Left forelimb (tissue), 1 donor: ENCODE measurements at places on chromosomes 11 and 22.

GRCh38 chr22:46545086-46545792 lies 7.8 kb upstream of the CELSR1 start:
- no peak for DNase-seq

GRCh38 chr11:95296621-95297025 lies 65.6 kb upstream of the SESN3 start:
- DNase-seq = no peak

GRCh38 chr22:43308060-43308830 lies 34.9 kb downstream of the SCUBE1 start:
- no peak for DNase-seq

DNA sequence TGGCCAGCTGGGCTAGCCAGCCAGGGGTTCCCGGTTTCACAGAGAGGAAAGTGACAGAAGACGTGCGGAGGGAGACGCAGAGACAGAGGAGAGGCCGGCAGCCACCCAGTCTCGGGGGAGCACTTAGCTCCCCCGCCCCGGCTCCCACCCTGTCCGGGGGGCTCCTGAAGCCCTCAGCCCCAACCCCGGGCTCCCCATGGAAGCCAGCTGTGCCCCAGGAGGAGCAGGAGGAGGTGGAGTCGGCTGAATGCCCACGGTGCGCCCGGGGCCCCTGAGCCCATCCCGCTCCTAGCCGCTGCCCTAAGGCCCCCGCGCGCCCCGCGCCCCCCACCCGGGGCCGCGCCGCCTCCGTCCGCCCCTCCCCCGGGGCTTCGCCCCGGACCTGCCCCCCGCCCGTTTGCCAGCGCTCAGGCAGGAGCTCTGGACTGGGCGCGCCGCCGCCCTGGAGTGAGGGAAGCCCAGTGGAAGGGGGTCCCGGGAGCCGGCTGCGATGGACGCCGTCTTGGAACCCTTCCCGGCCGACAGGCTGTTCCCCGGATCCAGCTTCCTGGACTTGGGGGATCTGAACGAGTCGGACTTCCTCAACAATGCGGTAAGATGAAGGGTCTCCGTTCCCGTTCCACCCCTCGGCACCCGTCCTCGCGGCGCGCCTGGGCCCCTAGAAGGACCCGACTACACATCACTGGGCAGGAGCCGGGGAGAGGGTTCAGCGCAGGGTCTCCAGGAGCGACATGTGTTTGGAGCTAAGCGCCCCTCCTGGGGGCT lies at the start of gene CREB3L1:
Gene CREB3L1, plus strand, starts transcription at position 41 of the 765 bp plus-strand sequence. Its CDS starts 450 bp downstream, at position 491.
- DNase-seq = no peak

DNA sequence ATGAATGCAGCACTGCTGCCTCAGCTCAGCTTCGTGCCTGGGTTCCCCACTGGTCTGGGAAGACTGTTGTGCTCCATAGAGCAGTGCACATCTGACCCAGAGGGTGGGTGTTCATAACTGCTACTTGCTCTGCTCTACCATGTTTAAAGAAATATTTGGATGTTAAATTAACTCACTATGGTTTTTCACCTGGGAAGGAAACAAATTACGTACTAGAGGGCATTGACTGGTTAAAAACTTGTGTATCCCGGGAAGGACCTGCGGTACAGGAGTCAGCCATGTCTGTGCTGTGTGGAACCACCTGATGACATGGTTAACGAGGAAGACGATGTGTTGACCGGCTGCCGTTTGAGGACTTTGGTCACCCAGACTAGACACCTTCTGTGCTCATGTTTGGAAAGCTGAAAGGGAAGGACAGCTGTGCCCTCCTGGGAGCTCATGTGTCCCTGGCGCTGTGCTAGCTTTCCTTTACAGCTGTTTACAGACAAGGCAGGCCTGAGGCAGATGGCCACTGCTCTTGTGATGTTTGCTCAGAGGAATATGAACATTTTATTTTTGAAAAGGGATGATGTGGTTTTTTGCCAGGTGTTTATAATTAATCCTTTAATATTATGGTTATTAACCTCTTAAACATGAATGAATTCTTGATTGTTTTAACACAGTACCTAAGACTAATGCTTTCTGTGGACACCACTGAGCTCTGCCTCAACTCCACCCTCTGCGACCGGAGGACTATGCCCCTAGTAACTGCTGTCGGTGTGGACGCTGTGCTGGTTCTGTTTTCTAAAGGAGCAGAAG lies 14.3 kb upstream of the AIFM3 start:
- no peak for DNase-seq

DNA sequence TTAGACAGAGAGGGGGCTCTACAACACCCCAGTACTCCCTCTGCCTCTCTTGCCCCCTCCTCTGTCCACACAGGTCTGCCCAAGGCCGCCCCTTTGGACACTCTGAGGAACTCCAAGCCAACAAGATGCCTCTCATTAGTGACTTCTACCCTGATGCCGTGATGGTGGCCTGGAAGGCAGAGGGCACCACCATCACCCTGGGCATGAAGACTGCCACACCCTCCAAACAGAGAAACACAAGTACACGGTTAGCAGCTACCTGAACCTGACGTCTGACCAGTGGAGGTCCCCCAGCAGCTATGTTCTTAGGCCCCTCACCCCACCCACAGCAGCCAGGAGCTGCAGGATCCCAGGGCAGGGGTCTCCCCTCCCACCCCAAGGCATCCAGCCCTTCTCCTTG lies 125.1 kb downstream of the MED15 start:
- DNase-seq = no peak

DNA sequence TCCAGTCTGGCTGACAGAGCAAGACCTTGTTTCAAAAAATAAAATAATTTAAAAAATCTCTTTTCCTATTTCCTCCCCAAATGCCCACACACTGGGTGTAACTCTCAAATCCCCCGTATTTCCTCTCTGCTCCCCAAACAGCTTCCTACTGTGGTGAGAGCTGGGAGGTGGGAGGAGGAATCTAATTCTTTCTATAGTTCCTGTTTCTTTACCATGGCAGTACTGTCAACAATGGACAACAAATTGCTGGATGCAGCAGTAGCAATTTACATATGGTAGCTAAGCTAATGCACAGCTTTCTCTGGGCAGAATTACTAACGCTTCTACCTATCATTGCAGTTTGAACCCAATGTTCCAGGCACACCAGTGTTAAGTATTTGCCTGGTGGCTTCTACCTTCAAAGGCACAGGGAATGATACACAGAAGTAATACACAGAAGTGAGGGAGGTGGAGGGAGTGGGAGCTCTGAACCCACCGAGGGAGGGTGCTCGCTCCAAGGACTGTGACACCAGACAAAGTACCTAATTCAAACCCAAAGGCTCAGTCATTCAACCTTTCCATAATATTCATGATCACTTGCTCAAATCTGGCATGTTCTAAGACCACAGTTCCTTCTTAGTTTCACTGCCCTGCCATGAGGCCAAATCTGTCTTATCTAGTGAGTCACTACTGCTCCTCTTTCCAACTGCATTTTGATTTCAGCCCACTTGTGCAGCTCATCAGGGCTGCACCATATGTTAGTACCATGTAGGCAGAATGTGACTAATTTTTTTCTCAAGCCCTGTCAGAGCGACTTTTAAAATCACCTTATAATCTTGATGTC lies 37.9 kb downstream of the CELF1 start:
- no peak for DNase-seq

DNA sequence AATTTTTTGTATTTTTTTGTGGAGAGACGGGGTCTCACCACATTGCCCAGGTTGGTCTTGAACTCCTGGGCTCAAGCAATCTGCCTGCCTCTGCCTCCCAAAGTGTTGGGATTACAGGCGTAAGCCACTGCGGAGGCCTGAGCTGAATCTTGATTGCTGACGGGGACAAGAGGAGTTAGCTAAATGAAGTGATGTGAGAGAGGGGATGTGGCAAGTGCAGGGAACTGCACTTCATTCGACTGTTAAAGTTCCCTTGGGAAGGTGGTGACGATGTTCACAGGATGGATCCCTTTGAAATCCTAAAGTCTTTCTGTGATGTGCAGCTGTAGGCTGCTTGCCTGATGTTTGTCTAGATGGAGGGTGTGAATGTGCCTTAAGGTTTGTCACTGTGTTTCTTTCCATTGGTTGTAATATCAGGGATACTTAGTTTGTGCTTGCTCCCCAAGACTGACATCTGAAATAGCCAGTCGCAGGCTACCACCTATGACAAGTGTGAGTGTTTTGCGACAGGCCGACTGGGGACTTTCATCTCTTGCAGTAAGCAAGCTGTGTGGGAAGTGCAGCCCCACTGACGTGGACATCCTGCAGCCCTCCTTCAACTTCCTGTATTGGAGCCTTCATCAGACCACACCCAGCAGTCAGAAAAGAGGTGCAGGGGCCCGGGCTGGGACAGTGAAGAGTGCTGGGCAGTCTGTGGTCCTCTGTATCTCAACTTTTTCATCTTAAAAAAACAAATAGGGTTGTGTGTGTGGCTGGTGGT lies 19.6 kb upstream of the CCDC134 start:
- DNase-seq = no peak

- DNase-seq = no peak
Observed at GRCh38 chr11:125587480-125587879, 5.2 kb upstream of the STT3A start.

DNA sequence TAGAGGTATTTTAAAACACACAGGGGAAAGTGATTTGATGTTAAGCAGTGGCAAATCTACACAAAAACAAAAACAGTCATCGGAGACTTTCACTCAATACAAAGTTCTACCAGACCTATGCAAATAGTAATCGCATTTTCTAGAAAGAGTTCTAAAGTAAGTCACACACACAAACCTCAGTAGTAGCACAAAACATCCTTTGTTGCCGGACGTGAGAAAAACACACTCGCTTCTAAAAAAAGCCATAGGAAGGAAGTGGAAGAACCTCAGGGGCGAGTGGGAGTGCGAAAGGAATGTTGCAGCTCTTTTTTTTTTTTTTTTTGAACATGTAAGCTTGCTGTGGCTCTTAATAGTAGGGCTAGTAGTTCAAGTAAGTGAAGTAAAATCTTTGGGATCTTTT lies 88.9 kb downstream of the MAML2 start:
- DNase-seq = no peak

- DNase-seq = no peak
Observed at GRCh38 chr11:96278039-96278897, 64.7 kb downstream of the MAML2 start.

GRCh38 chr22:42959576-42960509 lies 55.1 kb downstream of the PACSIN2 start:
- DNase-seq = no peak

GRCh38 chr11:71452199-71453036 lies 585 bp upstream of the NADSYN1 start:
- DNase-seq = peak; percentile 51

GRCh38 chr11:61685617-61685967 lies 5.4 kb downstream of the DAGLA start:
- DNase-seq = no peak

DNA sequence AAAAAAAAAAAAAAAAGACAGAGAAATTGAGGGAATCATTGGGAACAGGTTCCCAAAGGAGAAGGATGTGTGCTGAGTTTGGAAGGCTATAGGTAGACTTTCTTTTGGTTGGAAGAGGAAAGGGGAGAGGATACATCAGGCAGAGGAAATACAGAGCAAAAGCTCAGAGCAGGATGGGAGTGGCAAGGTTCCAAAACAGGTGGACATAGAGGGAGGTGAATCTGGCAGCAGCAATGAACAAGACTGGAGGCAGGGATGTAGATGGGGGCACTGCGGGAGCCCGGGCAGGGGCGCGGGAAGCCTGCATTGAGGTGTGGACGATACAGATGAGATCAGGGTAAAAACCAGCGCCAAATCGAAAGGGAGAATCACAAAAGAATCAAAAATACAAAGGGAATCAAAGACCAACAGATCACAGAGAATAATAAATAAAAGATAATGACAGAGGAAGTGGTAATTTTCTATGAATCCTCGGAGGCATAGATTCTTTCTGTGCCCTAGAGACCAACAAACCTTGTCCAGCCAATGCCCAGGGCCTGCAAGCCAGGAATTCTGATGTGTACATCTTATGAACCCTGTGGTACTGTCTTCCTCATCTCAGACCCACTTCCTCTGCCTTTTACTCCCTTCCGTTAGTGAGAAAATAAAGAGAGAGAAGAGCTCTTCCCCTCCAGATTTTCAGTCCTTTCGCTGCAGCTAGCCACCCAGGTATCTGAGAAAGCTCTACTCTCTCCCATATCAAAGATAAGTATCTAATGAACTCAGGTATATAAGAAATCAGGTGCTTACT lies 70.3 kb downstream of the SLC1A2 start:
- no peak for DNase-seq

GRCh38 chr11:2202900-2203439 lies 31.4 kb upstream of the TH start:
- DNase-seq = no peak

GRCh38 chr11:47288066-47288465 lies 18.1 kb downstream of the MADD start:
- no peak for DNase-seq

DNA sequence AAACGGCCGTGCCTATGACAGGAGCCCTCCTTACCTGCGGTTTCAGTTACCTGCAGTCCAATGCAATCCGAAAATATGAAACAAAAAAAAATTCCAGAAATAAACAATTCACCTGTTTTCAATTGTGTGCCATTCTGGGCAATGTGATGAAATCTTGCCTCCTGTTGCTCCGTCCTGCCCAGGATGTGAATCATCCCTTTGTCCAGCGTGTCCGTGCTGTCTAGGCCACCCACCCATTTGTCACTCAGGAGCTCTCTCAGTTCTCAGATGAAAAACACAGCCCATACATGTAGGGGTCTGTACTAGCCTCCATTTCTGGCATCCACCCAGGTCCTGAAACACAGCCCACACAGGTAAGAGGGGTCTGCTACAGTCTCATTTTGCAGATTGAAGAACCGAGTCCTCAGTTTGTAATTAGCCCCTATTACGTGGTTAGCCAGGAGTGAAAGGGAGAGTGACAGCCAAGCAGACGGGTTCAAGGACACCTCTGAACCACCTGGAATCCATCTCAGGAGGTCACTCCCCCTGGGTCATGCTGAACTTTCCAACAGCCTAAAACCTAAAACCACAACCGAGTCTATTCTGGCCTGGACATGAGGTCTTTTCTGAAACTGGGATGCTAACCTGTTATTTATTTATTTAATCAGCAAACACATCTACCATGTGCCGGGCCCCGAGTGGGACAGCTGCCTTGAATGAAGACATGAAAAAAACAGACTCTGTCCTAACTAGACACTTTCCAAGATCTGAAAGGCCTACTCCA lies 317.2 kb downstream of the SHANK2 start:
- DNase-seq = no peak

GRCh38 chr11:128701086-128701485 lies 7.2 kb downstream of the FLI1 start:
- DNase-seq = no peak

GRCh38 chr11:488062-488461 lies 19.0 kb downstream of the RNH1 start:
- DNase-seq = no peak

GRCh38 chr11:66727282-66728037 lies 1.6 kb downstream of the SPTBN2 start:
- DNase-seq = no peak
